Stimulated activated CD4-positive, alpha-beta T cell treated with anti-CD3 and anti-CD28 coated beads, Interleukin-1b, Interleukin-23, amount 100 ng/mL, for 4 hours (primary cell): ENCODE measurements at places on chromosomes 5 and 9.

DNA sequence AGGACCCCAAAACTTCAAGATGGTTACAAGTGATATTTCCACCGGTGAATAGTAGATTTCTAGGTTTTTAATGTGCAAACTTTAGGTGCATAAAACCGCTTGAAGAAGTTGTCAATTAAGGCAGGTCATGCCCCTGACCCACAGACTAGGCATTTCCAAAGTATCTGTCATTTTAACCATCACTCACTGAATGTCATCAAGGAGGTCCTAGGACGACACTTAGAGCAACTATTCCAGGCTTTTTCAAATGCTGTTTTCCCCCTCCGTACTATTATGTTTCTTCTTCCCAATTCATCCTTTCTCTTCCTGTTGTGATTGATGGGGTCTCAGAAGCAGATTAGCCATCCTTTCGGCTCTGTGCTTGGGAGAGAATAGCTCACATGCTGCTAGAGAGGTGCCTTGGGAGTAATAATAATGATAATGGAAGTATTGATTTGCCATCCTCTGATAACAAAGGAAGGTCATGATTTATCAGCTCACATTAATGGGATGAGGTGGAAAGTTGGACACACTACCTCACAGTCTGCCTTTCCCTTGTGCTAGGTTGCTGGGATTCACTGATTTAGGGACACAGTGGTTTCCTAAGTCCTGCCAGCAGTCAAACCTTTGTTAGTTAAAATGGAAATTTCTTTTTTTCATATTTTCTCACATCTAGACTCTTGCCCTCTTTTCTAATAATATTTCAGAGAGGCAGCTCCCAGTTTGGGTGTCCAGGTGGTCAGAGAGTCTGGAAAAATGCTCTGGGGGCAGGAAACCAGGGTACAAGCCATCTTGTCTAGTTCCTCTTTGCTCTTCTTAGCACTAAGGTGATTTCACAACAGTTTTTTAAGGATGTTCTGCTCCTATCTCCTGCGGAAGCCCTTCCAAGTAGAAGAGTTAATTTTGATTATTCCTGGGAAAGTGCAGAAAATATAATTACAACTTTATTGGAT lies 67.0 kb downstream of the PTTG1 start:
- DNase-seq: no peak

DNA sequence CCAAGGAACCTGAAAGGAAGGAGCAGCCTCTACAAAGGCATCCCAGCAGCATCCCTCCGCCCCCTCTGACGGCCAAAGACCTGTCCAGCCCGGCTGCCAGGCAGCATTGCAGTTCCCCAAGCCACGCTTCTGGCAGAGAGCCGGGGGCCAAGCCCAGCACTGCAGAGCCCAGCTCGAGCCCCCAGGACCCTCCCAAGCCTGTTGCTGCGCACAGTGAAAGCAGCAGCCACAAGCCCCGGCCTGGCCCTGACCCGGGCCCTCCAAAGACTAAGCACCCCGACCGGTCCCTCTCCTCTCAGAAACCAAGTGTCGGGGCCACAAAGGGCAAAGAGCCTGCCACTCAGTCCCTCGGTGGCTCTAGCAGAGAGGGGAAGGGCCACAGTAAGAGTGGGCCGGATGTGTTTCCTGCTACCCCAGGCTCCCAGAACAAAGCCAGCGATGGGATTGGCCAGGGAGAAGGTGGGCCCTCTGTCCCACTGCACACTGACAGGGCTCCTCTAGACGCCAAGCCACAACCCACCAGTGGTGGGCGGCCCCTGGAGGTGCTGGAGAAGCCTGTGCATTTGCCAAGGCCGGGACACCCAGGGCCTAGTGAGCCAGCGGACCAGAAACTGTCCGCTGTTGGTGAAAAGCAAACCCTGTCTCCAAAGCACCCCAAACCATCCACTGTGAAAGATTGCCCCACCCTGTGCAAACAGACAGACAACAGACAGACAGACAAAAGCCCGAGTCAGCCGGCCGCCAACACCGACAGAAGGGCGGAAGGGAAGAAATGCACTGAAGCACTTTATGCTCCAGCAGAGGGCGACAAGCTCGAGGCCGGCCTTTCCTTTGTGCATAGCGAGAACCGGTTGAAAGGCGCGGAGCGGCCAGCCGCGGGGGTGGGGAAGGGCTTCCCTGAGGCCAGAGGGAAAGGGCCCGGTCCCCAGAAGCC lies 30.8 kb downstream of the CD180 start:
- peak; percentile 60 for DNase-seq

DNA sequence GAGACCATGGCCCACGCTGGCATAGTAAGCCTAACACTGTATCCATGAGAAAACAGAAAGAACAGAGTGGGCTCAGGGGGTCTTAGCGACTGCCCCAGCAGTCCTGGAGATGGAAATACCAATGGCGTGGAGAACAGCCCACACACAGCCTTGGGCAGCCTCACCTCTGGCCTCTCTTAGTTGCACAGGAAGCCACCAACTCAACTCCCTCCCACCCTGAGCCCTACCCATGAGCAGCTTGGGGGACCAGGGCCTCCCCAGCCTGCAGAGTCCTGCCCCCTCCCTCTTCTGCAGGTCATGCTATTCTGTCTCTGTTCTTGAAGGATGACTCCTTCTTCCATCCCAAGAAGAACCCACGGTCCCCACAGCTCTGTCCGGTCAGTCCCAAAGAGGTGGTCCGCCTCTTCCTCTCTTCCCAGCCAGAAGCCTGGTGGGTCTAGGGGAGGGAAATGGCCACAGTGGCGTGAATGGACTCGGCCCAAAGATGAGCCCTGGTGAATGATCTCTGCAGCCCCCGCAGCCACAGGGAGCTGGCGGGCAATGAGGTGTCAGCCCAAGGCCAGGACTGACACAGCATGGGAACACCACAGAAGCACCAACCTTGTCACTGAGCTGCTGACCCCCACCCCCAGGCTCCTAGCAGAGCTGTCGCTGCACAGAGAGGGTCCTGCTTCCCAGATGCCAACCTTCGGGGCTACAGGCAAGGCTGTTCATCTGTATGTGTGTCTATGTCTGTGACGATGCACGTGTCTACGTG lies 131.2 kb downstream of the ROR2 start:
- DNase-seq: no peak

GRCh38 chr5:150557509-150557872 lies 49.6 kb downstream of the NDST1 start:
- no peak for DNase-seq

DNA sequence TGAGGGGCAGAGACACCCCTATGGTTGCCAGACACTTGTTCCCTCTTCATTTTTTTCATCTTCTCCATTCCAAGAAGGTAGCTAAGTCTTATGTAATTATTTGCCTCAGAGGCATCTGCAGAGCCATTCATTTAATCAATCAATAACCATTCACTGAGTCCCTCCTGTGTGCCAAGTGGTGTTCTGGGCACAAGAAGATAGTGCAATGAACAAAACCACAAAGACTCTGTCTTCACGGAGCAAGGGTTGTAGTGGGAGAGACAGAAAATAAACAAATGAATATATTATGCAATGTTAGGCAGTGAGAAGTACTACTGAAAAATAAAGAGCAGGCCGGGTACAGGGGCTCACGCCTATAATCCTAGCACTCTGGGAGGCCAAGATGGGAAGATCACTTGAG lies 41.4 kb upstream of the CTNNA1 start:
- DNase-seq: no peak

GRCh38 chr9:131193051-131193450 lies 67.7 kb downstream of the NUP214 start:
- no peak for DNase-seq

DNA sequence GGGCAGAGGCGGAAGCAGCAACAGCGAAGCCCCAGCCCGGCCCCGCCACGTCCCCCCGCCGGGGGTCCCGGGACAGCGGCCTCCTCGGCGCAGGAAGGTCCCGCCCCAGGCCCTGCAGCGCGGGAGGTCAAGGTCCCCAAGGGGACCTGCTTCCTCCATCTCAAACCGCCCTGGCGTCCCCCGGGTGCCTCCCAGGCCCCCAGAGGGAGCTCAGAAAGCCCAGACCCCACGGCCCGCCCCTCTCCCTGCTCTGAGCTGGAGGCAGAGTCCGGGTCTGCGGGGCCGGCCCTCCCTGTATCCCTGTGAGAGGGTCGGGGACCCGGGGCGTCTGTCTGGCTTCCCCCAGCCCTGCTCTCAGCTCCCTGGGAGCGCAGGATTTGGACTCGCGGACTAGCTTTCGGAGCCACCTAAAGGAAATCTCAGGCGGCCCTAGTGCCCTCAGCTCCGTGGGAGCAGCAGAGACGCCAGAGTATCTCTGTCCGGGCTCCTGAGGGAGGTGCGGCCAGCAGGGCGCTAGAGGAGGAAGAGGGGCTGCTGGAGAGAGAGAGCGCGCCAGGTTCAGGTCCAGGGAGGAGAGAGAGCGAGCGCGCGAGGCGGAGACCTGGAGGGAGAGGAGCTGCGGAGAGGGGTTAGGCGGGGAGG lies 30.7 kb downstream of the EXOC3 start:
- DNase-seq: peak; percentile 29

DNA sequence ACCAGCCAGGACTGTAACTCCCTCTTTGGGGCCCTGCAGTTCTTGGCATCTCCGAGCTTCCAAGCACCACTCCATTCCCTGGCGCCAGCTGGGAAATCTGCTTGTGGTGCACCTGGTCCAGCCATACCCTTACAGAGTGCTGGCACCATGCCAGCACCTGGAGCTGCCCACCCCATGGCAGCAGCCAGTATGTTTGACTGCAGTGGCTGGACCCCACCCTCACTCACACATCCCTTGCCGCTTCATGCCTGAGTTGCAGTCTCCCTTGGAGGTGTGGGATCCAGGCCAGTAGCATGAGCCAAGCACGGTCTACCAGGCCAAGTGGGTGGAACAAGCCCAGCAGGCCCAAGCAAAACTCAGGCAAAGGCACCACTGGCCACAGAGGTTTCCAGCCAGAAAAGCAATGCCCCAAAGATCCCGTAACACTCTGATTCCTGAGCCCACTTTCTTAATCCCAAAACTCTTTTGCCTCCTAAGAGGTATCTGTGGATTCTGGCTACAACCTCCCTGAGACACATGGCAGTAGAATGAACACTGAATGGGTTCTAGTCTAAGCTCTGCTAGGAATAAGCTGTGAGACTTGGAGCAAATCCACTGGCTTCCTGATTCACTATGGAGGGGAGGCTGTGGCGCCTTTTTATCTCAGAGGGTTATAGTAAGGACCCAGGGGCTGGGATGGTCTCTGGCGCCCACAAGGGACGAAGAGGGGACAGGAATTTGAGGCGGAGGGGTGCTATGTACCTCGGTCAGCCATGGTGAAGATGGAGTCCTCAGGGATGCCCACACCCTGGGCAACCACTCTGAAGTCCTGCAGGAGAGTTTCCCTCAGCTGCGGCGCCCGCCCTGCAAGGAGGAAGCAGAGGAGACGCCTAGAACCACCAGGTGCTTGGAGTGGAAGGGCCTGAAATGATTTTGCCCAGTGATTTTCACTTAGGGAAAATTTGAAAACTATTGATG lies 5.6 kb downstream of the AMBP start:
- no peak for DNase-seq

DNA sequence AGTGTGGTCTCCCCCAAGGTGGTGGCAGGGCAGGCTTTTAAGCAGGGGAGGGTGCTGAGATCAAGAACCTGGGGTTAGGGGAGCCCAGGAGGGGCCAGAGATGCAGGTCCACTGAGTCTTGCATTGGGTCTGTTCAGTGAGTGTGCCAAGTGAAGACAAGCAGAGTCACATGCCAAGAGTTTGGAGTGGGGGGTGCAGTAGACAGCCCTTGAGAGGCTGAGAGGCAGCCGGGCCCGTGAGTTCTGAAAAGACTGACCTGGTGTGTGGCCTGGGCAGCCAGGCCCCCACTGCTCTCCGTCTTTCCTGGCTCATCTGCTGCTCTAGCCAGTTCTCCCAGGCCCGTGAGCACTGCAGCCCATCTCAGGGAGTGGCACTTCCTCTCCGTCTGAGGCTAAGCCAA lies 120.0 kb downstream of the DAB2IP start:
- no peak for DNase-seq

GRCh38 chr5:54689411-54690251 lies 172.1 kb downstream of the SNX18 start:
- no peak for DNase-seq

GRCh38 chr5:151202381-151203139 lies 21.3 kb downstream of the CCDC69 start:
- no peak for DNase-seq

GRCh38 chr5:68679041-68679440 lies 414.8 kb upstream of the SLC30A5 start:
- DNase-seq: no peak

DNA sequence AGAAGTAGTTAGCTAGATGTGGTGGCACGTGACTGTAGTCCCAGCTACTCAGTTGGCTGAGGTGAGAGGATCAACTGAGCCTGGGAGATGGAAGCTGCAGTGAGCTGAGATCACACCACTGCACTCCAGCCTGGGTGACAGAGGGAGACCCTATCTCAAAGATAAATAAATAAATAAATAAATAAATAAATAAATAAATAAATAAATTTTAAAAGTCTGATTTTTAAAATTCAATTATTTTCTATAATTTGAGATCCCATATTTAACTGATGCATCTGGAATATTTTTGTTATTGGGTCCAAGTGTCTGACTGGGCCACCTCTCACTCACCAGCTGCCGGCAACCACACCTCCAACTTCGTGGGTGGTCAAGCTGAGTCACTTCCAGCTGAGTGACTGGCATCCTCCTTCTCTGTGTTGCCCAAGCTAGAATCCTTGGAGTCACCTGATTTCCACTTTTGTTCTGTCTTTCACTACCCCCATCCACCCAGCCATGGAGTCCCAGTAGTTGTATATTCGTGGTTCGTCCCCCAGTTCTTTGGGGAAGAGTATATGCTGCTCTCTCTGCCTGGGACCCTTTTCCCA lies 70.9 kb downstream of the EGFLAM start:
- DNase-seq: no peak

DNA sequence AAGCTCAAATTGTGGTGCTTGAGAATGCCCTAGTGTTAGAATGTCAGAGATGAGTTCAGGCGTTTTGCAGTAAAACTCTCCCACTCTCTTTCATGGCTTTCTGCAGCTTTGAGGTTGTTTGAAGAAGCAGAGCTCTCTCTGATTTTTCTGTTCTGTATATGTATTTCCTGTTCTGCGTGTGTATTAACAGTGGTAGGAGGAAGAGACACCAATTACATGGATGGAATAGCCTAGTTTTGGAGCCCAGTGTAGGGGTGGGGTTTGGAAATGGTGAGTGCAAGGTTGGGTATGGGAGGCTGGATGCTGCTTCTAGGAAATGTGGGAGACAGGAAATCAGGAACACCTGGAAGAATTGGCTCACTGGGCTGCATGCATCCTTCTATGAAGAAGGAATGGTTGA lies 12.4 kb downstream of the LARP1 start:
- DNase-seq: no peak

DNA sequence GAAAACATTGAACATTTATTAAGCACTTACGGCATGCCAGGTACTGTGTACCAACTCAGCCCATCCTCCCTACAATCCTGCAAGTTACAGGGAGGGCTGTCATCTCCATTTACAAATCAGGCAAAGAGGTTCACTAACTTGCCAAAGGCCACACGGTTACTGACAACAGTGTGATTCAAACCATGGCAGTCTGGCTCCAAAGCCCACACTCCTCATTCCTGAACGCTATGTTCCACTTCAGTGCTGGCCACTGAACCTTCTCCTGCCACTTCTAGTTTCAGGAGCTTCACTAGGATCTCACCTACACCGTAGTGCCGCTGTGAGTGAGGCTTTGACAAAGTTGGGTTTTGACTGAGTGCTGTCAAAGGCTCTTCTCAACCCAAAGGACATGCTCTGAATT lies 7.2 kb upstream of the LIFR start:
- no peak for DNase-seq
